ENCODE measurements at places on chromosomes 5 and 9.

GRCh38 chr5:136007271-136007670 lies 21.5 kb upstream of the TGFBI start:
- DNase-seq = no peak

- no peak for DNase-seq
Observed at GRCh38 chr5:171355302-171355724, 32.3 kb upstream of the NPM1 start.

DNA sequence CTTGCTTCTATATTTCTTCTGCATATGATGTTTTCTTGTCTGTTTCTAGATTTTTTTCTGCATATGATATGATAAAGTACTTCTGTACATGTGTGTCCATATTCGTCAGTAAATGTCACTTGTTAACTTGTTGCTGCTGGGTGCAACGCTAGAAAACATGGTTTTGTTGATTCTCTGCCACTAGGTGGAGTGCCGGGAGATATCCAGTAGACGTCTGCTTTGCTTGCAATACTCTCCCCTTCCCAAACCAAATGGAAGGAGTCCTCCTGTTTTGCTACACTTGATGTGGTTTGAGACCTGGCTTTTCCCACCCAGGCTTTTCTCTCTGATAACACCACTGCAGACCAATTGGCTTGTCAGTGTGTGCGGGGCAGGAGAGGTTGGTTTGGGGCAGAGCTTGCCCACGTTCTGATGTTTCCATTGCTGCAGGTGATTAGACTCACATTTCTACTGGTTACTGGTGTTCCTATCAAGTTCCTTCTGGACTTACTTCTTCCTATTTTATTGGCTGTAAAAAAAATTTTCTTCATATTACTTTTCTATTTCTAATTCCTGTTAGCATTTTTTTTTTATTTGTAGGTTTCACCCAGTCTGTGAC lies 900.0 kb upstream of the CDH10 start:
- DNase-seq = peak; percentile 17

GRCh38 chr9:111874500-111874899 lies 22.1 kb upstream of the UGCG start:
- no peak for DNase-seq

DNA sequence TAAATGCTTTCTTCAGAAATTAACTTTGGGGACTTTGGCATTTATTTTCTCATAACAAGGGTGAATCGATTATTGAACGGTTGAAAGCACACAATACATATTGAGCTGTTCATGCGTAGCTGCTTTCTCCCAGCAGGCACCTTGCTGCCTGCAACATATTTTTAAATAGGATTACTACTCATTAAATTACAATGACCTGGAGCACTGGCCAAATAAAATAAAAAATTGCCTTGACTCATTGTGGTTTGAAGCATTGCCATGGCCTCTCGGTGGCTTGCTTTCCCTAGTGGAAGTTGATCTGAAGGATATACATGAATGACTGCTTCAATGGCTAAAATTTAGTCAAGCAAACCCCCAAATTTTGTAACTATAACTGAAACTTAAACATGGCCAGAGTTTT lies 181.6 kb upstream of the NUDT12 start:
- DNase-seq = peak; percentile 27

DNA sequence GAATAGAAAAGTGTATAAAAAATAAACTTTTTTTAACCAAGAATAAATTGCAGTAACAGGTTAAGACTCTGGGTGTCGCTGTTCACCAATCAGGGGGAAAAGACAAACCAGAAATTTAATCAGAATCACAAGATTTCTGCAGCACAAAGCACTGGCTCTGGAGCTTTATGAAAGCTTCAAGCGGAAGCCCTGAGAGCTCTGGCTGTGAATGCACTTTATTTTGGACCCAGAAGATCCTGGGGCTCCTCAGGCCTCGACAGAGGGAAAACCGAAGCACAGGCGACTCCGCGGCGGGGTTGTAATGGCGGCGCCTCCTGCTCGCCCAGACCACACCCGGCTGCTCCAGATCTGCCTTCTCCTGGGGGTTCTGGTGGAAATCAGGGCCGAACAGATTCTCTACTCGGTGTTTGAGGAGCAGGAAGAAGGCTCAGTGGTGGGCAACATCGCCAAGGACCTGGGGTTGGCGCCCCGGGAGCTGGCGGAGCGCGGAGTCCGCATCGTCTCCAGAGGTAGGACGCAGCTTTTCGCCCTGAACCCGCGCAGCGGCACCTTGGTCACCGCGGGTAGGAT lies at the start of gene PCDHGA4:
TSS of gene PCDHGA4 (plus strand) at position 122 of the 570 bp plus-strand sequence. CDS start at position 209, 87 bp downstream.
- DNase-seq = no peak

DNA sequence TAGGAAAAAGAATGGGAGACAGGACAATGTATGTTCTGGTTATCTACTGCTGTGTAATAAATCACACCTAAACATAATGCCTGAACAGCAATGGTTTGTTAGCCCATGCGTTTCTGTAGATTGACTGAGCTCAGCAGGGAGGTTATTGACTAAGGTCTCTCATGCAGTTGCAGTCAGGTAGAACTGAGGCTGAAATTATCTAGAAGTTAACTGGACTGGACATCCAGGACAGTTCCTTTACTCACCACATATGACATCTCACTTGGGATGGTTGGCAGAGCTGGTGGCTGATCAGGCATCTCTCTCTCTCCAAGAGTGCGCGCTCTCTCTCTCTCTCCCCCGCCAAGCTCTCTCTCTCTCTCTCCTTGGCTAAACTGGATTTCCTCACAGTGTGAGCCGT lies 8.9 kb upstream of the FOXB2 start:
- DNase-seq = no peak

DNA sequence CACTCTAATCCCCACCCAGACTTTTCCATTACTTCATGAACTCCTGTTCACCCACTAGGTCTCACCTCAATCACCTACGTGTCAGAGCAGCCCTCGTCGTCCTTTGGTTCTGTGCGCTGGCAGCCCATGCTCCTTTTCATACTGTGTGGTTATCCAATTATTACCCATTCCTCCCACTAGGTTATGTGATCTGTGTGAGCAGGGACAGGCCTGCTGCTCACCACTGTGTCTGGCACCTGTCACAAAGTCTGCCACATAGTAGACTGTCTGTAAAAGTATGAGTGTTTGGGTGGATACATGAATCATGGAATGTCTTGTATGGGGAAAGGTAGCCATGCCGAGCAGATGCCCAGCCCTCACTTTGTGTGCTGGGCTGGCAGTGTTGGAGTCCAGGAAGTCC lies 12.1 kb upstream of the SMAD5 start:
- no peak for DNase-seq

GRCh38 chr9:121225240-121225639 lies 23.6 kb upstream of the RAB14 start:
- peak; percentile 51 for DNase-seq

DNA sequence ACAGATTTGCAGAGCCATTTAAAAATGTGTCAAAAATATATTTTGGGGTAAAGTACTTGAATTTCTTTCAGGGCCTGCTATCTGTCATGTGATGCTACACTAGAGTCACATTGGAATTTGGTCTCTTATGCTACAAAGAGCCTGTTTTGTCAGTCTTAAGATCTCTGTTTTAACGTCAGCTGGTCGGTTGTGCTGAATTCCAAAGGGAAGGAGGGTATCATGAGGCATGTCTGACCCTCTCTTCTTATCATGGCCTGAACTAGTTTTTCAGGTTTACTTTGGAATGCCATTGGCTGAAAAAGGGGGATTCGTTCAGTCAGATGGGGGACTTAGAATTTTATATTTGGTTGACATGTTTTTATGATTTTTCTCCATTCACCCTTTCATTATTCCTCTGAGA lies 290.6 kb downstream of the CD180 start:
- DNase-seq = no peak

DNA sequence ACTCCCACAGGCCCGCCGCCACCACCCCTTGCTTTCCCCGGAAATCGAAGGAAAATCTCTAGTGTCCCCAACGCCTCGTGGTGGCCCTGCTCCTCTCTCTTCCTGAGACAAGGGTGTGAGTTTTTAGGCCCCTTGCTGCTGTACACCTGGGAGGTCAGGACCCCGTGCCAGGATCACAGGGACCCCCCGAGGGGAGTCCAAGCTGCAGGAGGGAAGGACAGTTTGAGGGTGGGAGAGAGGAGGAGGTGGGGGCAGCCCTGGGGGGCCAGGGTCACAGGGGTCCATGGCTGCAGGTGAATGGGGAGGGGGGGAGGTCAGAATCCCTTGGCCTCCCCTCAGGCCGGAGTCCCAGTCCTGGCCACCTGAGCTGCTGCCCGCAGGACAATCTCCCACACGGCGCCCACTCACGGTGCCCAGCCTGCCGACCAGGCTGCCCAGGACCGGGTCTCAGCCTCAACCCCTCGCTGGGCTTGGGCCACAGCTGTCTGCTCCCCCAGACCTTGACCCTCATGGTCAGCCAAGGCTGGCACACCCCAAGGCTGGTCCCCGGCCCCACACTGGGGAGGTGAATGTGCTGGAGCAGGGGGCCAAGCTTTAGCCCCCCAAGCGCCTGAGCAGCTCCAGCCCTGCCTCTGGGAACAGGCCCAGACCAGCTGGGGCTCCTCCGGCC lies 19.9 kb downstream of the TPPP start:
- no peak for DNase-seq

DNA sequence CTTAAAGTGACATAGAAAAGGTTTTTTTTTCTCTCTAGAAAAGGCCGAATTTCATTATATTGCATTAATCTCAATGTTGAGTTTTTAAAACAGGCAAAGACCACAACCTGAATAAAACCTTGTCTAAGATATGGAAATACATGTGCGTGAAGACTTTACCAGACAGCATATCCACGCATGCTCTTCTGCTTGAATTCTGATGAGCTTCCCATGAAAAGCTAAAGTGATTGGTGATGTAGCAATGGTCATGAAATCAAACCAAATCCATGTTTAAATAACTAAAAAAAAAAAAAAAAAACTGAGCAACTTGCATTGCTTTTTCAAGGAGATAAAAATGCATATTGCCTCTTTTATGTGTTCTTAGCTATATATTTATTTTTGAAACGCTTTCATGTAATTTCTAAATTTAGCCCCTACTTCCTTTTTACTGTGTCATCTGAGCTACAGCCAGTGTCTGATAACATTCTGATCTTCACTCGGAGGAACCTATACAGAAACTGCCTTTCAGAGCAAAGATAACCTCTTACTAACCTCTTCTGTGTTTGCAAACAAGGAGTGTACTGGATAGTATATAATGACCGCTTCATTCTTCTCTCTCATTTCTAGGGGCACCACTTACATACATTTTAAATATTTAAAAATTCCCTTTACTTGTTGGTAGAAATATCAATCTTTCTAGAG lies 179.1 kb upstream of the GNA14 start:
- DNase-seq = no peak

DNA sequence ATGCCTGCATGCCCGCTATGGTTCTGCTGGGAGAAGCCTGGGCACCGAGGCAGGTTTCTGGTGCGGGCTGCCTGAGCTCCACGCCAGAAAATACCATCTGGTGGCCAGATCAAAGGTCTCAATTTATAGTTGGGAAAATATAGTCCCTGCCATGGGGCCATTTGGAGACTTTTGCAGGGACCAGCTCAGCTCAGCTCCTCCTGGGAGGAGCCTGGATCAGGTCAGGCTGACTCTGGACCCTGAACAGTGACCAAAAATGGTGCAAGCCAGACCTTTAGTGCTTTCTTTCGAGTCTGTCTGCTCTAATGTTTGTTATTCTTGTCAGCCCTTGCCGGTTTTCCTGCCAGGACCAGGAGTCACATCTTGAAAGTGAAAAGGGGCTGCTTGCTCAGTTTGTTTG lies 31.8 kb downstream of the HMCN2 start:
- no peak for DNase-seq

DNA sequence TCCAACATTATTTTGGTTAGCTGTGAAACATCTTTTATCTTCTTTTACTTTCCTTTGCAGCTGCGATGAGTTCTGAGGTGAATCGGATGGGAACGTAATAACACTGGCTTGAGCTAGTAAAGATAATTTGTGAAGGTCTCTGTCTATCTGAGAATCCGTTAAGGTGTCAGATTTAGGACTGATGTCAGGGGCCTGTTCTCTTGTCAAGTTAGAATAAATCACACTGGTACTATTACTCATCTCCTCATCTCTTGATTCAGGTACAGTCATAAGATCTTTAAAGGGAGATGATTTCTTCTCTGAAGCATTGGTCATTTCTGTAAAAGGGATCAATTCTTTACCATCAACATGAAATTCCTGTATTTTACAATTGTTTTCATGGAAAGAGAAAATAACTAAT lies 26.2 kb downstream of the SETX start:
- no peak for DNase-seq

GRCh38 chr5:2588850-2589501 lies 162.5 kb downstream of the IRX2 start:
- no peak for DNase-seq

DNA sequence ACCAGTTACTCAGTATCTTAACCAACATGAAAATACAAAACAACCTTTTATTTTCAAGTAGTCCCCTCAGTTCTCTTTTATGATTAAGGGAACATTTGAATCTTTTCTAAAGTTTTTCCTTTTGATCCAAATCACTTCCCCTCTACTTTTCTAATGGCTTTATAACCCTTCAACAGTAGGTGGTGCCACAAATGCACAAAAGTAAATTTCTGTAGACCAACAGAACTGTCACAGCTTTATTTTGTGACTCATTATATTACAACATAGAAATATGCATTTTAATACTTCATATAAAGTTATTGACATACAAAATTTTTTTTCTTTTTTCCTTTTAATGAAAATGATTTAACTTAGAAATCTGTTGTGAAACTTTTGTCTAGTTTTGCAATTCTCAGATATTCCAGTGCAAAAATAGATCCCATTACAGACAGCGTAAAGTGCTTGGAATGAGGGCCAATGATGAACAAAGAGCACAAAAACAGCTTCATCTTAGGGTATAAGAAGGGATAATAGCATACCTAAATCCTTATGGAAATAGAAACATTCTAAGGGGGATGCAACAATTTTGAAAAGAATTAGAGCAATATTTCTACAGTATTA lies 17.0 kb downstream of the NIPSNAP3B start:
- peak; percentile 43 for DNase-seq

- no peak for DNase-seq
Observed at GRCh38 chr5:35884773-35885172, 28.1 kb downstream of the IL7R start.

GRCh38 chr5:78693339-78693738 lies 44.8 kb upstream of the LHFPL2 start:
- DNase-seq = no peak

Data from brain (organoid and tissue), 16 donors.